ENCODE measurements at places on chromosomes 7 and 10.
A peak's percentile ranks its signal among the peaks of the same experiment; 100 is the strongest.

DNA sequence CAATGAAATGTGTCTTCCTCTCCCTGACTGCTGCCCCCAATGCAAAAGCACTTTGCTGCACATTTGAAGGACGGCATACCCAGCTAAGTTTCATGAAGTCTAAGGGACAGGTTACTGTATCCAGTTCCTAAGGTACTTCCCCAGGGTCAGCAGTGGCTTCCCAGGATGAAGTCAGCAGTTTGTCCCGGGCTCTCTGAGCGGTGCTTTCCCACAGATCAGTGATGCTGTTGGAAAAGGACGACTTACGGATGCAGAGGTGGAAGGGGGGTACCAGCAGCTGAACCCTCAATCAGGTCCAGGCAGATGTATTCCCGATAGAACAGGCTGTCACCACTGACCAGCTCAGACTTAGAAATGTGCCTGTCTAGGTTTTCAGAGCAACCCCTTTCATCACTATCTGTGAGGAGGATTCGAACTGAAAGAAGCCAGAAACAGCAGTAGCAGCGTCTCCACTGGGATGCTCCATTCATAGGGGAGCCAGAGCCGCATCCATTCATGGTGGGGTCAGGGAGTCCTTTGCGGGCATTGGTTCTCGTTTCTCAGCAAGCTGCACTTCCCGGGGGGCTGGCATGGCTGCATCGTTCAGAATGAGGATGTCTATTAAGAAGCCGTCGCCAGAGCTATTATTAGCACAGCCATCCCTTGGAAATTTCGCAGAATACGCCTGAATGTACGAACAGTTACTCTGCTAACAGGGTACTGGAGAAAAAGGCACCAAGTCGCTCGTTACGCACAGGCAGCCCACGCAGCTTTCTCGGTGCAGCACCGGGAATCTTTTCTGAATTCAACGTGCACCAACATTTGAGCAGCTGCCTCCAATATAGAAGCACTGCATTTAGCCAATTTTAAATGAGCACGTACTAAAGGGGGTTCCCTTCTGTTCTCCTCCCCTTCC is 303.7 kb downstream of the PRPF18 start:
- H3K4me3 ChIP-seq, result peak overlapping the region; percentile 71
- no peak for DNase-seq

- no peak overlapping the region for H3K27ac ChIP-seq
- DNase-seq, result no peak
- no peaks in the 10 kb centered on the region for H3K4me1 ChIP-seq
- no peak overlapping the region for H3K4me3 ChIP-seq
- no peaks in the 10 kb centered on the region for H3K36me3 ChIP-seq
Measured at GRCh38 chr7:76146374-76146773, 55.3 kb upstream of the SRRM3 start.

DNA sequence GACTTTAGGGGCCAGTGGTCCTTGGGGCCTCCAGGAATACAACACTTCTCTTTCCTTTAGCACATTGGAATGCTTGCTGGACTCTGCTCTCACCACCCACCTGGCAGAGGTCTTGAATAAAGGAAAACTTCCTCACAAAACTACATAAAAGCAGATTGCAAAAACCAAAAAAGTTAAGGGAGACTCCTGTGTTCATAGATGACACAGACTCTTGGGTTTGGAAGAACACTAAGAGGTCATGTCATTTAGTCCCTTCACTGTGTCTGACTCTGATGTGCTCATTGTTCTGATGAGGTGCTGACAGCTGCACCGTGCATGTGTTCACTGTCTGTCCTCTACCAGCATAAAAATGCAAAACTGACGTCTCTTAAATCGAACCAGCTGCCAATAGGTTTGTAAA is 11.4 kb downstream of the BLNK start:
- H3K27ac ChIP-seq, result no peak overlapping the region
- no peak overlapping the region for H3K4me3 ChIP-seq
- peaks cover 18% of the 10 kb centered on the region for H3K4me1 ChIP-seq
- no peaks in the 10 kb centered on the region for H3K27me3 ChIP-seq
- no peaks in the 10 kb centered on the region for H3K36me3 ChIP-seq

GRCh38 chr7:139695588-139695987 is 82.2 kb downstream of the HIPK2 start:
- no peak for DNase-seq
- H3K4me1 ChIP-seq, result peaks cover 10% of the 10 kb centered on the region
- no peaks in the 10 kb centered on the region for H3K27me3 ChIP-seq
- peaks cover 4% of the 10 kb centered on the region for H3K36me3 ChIP-seq
- H3K27ac ChIP-seq, result no peak overlapping the region

DNA sequence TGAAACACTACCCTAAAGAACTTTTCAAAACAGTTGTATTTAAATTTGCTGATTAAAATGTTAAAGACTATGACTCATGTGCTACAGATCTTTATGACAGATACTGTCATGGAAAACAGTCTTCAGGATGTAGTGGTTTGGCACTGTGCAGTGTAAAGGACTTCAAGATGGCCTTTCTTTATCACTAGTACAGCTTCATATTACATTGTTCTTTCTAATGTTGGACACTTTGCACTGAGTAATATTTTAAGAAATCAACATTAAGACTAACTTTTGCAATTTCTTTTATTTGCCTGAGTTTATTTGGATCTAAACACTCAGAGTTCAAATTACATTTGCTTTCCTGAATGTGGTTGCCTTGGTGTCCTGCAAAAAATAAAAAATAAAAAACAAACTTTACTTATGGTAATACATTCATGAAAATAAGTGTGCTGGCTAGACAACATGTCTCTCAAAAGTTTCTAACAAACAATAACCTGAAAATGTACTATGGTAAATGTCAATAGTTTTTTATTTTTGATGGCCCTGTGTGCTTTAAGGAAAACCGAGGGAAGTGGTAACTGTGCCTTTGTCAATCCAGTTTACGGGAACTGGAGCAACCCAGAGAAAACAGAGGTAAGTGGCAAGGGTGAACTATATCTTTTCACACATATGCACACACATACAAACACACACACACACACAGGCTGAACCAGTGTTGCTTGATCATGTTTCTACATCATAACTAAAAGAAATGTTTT is 85.9 kb upstream of the PLXDC2 start:
- no peak for DNase-seq
- H3K27ac ChIP-seq, result no peak overlapping the region
- H3K27me3 ChIP-seq, result no peaks in the 10 kb centered on the region
- no peak overlapping the region for H3K4me3 ChIP-seq
- no peaks in the 10 kb centered on the region for H3K4me1 ChIP-seq

- peaks cover 9% of the 10 kb centered on the region for H3K4me1 ChIP-seq
- no peak overlapping the region for H3K4me3 ChIP-seq
- no peak for DNase-seq
- no peaks in the 10 kb centered on the region for H3K36me3 ChIP-seq
- H3K27me3 ChIP-seq, result no peaks in the 10 kb centered on the region
Measured at GRCh38 chr7:151839451-151839921, 37.4 kb downstream of the PRKAG2 start.

DNA sequence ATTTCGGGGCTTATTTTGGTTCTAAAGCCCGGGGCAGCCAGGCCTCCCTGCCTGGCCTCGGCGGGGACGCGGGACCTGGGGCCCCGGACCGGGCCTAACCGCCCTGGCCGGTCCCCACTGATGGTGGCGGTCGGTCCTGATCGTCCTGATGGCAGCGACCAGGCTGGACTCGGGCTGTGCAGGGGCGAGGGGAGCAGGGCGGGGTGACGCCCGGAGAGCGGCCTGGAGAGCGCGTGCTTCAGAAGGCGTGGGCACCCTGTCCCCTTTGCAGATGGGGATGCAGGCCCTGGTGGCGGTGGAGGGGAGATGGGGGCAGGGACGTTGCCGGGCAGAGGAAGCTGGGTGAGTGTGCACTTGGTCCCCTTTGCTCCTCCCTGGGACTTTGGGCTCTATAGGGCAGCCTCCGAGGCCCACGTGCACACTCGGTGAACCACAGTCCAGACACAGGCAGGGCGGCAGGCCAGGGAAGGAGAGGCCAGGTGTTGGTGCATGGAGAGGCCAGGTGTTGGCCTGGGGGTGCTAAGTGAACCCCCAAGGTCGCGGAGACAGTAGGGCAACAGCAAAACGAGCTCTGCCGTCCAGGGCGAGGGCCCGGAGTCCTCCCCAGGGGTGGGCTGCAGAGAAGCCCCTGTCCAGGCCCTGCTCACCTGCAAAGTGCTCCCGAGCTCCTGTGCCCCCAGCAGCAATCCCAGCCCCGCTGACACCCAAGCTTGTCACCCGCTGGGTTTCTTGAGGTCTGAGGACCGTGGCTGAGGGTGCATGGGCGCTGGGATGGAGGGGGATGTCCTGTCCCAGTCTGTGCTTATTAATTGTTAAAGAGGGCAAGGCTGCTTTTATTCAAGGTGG is 42.4 kb upstream of the FAM20C start:
- H3K4me1 ChIP-seq, result peaks cover 16% of the 10 kb centered on the region
- peak overlapping the region; percentile 89 for H3K27ac ChIP-seq
- H3K4me3 ChIP-seq, result peak overlapping the region; percentile 79
- no peak for DNase-seq

- no peak for DNase-seq
- peak overlapping the region; percentile 85 for H3K27ac ChIP-seq
- H3K4me1 ChIP-seq, result peaks cover 33% of the 10 kb centered on the region
- no peaks in the 10 kb centered on the region for H3K36me3 ChIP-seq
- H3K27me3 ChIP-seq, result no peaks in the 10 kb centered on the region
Measured at GRCh38 chr10:31071232-31072005, 39.8 kb upstream of the ZNF438 start.

All from thoracic aorta (tissue), 2 donors.